GM23248 (cell line): ENCODE measurements at places on chromosomes 2 and 18. TPM values are rescaled to one million over a fixed set of nuclear protein-coding genes. Genes with fewer than 3 reads are reported as not detected.

The SKOR2 gene
- total RNA-seq = not detected in 2 replicates

The KCNE4 gene
- 3.8 and 5.9 TPM in 2 replicates for total RNA-seq

GRCh38 chr2:21694079-21694878, 570.5 kb downstream of the TDRD15 start:
- no peak for DNase-seq

DNA sequence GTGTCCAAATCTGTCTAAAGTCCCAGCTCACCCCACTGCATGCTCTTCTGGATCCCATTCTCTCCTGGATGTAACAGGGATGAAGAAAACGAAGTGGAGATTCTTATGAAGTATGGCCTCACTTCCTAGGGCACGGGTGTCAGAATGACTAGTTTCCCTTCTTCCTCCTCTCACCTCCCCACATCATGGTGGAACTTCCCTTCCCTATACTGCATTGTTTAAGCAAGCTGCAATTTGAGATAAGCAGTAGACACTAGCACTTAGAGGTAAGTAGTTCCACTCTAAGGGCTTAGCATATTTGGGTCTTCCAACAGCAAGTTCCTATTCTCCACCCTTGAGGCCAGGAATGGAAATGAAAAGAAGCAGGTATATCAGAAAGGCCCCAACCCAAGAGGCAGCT, 29.7 kb downstream of the SLC4A5 start:
- DNase-seq = no peak

The CENPA gene
- total RNA-seq = 5.7 and 8.1 TPM in 2 replicates

The SERPINB4 gene
- total RNA-seq = not detected in 2 replicates

DNA sequence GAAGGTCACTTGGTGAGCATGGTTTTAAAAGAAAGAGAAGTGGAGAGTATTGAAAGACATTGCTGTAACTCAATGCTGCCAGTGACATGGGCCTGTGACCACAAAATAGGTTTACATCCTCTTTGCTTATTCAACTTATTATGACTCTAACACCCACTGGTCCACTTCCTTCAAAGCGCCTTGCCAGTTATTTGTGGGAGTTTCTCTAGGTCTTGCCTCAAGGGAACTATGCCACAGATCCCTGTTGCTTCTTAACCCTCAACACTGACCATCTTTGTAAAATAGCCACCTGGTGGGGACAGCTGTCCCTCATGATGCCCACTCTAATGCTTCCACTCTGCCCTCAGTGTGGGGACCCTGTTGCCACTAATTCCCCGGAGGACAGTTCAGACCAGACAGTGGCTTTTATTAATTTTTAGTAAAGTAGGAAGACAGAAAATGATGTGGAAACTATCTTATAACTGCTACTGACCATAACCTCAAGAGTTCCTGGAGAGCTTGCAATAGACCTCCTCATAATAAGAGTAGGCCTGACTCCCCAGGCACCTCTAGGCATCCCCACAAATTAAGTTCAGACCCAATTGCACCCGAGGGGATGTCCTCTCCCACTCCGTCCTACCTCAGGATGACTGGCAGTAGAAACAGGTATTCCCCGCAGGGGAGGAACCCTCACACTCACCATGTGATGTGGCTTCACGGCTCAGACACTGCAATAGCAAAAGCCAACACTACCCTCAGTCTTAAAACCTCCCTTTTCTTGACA, 31.3 kb upstream of the SLC25A52 start:
- no peak for DNase-seq

- DNase-seq = no peak
Observed at GRCh38 chr2:204175552-204176271, 239.1 kb downstream of the ICOS start.

The TGFA gene
- total RNA-seq = 14.8 and 17.3 TPM in 2 replicates

The HOXD9 gene
- total RNA-seq = 4.2 and 7.0 TPM in 2 replicates

DNA sequence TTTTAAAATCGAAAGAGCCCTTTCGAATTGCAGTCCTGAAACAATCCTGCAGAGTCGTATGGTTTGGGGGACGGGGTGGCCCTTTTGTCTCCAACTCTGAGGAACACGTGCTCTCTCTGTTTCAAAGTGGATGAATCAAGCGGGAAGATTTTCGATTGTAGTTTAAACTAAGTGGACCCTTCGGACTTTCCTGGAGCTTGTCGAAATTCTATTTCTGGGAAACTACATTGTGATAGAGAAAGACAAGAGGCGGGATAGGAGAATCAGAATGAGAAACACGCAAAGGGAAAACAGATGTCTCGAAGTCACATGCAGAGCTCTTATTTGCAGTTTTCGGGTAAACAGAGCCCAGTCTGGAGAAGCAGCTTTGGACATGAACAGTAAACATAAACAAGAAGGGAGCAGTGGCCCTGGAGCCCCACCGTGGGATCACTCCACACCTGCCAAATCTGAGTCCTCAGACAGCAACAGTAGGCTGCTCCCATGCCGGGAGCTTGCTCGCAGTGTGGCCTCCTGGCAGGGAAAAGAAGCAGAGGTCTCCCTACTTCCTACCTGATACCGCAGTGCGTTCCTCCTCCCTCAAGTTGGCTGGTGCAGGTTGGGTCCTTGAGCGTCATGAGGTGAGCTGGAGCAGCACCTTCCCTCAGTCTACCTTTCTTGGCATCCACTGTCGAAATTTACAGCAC, 202.4 kb downstream of the SLC4A3 start:
- DNase-seq = no peak

The DNER gene
- 0.65 TPM in 1 of 2 replicates, not detected in the other for total RNA-seq

GRCh38 chr18:74288730-74289129, 3.0 kb downstream of the CYB5A start:
- DNase-seq = peak; percentile 37

- peak; percentile 58 for DNase-seq
Observed at GRCh38 chr2:71157124-71157793, 26.8 kb downstream of the MPHOSPH10 start.

- DNase-seq = no peak
Observed at GRCh38 chr18:64273724-64274123, 124.8 kb upstream of the LINC00305 start.

DNA sequence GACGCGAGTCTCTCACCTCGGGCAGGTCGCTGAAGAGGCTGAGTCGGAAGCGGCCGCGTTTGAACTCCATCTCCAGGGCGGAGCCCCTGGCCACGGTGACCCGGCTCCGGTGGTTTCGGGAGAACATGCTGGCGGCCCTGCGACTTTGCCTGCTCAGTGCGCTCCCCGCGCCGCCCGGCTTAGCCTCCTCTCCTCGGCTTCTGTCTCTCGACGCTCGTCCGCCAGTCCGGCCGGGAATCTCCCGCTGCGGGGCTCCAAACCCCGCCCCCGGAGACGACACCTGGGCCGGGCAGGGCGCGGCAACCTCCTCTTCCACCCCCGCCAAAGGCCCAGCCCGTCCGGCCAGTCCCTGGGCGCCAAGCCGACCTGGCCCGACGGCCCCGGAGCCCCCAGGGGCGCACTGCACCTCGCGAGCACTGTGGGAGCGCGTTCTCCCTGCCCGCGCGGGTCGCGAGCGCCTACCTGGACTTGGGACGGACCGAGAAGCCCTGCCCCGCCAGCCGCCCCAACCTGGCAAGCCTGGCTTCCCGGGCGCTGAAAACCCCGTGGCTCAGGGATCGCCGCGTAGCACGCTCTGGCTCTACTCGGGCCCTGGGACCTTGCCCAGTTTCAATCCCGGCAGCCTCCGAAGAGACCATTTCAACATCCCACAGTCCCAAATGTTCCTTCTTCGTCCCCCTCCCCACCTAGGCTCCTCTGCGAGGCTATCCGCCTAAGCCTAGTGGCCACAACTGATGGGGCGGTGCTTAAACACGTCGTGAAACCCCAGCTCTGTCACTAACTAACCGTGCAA, at the start of gene RTKN:
TSS of gene RTKN (minus strand) at position 248 of the 793 bp plus-strand sequence. CDS start at position 127, 121 bp downstream.
- peak; percentile 41 for DNase-seq

DNA sequence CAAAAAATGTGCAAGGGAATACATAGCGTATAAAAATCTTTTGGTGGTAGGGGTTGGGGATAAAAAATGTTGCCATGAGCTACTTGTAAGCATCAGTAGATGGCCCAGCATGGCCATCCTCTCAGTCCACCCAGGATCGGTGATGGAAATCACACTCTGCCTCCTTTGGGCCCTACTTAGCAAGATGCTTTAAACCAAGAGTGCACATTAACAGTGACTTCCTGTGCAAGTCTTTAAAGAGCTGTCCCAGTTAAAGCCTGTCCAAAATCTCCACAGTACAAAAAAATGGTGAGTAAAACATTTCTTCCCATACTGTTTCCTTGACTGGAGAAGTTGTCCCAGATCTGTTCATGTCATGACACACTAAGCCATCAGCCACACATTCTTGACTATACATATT, 18.0 kb downstream of the ANKRD44 start:
- no peak for DNase-seq

GRCh38 chr2:235561450-235561849, 67.6 kb downstream of the AGAP1 start:
- no peak for DNase-seq

The ACMSD gene
- total RNA-seq = not detected in 2 replicates

GRCh38 chr2:18856765-18857164, 267.4 kb upstream of the NT5C1B start:
- DNase-seq = peak; percentile 39

The PSD4 gene
- 2.8 and 6.1 TPM in 2 replicates for total RNA-seq

The METAP1D gene
- 3.8 and 4.1 TPM in 2 replicates for total RNA-seq

DNA sequence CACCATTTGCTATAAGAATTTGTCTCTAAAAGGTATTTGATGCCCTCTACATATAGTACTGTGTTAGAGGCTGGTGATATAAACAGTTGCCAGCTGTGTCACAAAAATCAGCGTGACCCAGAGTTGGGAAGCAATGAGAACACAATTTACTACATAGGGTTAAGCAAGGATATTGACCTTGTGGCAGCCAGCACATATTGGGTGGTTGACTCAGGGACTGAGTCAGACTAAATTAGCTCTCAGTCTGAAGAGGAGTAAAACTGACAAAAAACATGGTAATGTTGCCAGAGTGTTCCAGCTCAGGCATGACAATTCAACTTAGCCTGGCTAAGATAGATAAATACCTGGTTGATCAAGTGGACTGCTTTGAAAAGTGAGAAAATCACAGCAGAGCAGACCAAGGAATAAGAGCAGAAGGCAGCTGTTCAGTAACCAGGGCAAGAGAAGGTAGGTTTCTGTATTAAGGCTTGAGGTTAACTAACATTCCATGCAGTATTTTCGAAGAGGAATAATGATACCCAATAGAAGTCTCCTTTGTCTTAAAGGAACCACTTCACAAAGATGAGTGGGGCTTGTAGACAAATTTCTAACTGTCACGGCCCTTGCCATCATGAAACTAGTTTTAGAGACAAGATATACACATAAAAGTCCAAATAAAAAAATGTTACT, 108.2 kb upstream of the ERBB4 start:
- DNase-seq = peak; percentile 92

DNA sequence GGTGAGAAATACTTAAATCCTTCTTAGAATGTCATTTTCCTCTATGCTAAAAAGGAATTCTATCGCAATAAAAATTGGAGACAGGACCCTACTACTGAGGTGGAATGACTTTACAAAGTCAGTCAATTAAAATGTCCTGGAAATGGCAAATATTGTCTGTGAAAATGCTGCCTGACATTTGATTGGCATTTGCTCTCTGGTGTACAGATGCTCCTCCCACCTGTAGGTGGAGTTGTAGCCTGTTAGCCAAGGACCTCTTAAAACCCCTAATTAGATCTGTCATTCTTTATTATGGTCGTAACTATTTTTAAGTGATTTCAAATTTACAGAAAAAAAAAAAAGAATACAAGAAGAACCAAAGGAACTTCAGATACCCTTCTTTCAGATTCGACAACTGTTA, 393.1 kb upstream of the KLHL29 start:
- DNase-seq = no peak

GRCh38 chr18:34223893-34224422, 755 bp downstream of the NOL4 start:
- DNase-seq = peak; percentile 3

DNA sequence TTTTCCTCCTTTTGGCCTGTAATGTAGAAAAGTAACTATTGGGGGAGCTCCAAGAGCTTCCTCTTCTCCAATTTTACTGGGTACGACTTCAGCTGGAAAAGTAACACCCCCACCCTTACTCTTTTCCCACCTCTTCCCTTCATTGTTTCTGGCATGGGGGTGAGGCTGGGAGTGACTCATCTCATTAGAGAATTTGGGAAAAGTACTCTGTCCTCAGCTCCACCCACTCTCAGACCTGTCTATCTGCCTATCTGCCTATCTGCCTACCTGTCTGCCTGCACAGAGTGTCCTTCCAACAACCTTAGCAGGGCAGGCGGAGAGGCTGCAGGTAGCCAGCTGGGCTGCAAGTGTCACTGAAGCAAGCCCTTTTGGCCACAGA, 93.6 kb downstream of the EPHA4 start:
- no peak for DNase-seq

The ATAD2B gene
- 6.7 and 10.9 TPM in 2 replicates for total RNA-seq

GRCh38 chr2:119771331-119771730, 11.6 kb downstream of the PTPN4 start:
- no peak for DNase-seq

GRCh38 chr2:191638079-191638801, 39.7 kb upstream of the NABP1 start:
- no peak for DNase-seq

The SRBD1 gene
- 13.0 and 19.2 TPM in 2 replicates for total RNA-seq

GRCh38 chr2:10760794-10761504, 39.5 kb downstream of the ATP6V1C2 start:
- no peak for DNase-seq

GRCh38 chr2:100909534-100910081, 89.7 kb downstream of the NPAS2 start:
- no peak for DNase-seq

DNA sequence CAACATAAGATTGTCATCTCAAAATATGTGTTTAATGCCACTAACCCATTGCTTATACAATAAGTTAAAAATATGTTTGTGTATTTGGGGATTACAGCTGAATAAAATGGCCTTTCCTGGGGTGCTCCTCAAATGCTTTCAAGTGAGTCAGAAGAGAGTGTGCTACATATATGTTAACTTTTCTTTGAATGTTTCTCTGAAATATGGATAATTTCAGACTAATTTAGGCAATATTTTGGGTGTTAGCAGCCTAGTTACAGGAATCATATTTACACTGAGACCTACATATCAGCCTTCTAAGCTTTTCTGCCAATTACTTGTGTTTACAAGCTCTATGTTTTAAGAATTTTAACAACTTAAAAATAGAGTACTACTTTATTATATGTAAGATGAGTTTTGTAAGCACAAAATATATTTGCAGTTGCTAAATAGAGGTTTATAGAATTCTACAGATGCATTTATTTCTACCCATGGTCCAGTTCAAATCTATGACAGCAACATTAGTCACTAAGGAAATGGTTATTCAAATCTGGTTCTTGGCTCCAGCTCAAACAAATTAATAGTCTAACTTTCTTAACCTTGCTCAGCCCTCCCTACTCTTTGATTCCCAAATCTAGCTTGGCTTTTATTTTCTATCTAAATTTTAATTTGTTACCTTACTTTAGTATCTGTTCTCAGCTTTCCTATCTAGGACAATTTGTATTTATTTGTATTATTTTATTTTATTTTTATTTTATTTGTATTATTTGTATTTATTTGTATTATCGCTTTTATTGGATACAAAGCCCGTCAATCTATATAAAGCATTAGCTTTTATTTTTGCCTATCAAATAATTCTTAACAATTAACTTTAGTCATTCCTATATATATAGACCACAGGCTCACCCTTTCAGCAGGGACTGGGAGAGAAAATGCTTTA, 48.9 kb downstream of the FSIP2 start:
- DNase-seq = peak; percentile 74

GRCh38 chr2:66346231-66346664, 88.7 kb upstream of the MEIS1 start:
- DNase-seq = no peak

- DNase-seq = no peak
Observed at GRCh38 chr2:30639836-30640235, 167.4 kb downstream of the CAPN13 start.
